ENCODE measurements at places on chromosomes 6 and 20.

- no peak for DNase-seq
Observed at GRCh38 chr6:27176096-27176495, 71.4 kb upstream of the PRSS16 start.

- DNase-seq = no peak
Observed at GRCh38 chr20:11443382-11444119, 474.1 kb upstream of the BTBD3 start.

DNA sequence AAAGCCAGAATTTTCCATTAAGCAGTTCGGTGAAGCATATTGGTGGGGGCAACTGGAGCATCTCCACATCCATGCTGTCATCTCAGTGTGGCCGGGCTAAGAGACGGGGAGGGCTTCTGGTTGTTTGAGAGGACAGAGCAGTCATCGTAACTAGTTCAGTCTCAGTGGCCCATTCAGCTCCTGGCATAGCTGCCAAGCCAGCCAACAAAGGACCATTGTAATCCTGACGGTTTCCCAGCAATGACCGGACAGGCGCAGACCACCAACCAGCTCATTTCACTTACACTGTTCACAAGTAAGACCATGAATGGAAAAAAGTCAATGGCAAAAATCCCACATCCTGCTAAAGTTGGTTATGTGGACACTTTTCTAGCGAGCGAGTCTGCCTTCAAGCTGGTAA lies 14.9 kb upstream of the HDDC2 start:
- DNase-seq = no peak

GRCh38 chr6:11346516-11346915 lies 114.0 kb upstream of the NEDD9 start:
- no peak for DNase-seq

- no peak for DNase-seq
Observed at GRCh38 chr20:22339946-22340345, 244.4 kb downstream of the FOXA2 start.

DNA sequence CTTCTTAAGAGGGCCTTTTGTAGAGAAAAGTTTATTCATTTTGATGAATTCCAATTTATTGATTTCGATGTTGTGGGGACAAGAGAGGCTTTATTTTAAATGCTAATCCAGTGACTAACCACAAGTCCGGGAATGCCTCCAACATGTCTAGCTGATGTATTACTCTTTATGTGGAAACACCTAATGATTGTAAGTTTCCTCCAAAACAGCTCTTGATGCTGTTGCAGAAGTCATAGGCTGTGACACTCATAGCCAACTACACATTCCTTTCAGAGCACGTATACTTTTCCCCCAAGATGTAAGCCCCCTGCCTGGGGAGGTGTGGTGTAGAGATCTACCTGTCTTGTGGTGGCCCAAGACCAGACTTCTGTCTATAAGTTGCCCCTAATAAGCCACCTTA lies 61.3 kb upstream of the RNF24 start:
- peak; percentile 59 for DNase-seq
